ENCODE measurements at places on chromosomes 2 and 18. TPM values are rescaled to one million over a fixed set of nuclear protein-coding genes. Genes with fewer than 3 reads are reported as not detected.
A peak's percentile ranks its signal among the peaks of the same experiment; 100 is the strongest.

IGFBP2 gene
- 60.4 TPM for total RNA-seq

XDH gene
- not detected for total RNA-seq

DNAH6 gene
- total RNA-seq = not detected

MEP1B gene
- not detected for total RNA-seq

CERKL gene
- not detected for total RNA-seq

EHD3 gene
- total RNA-seq = 1.7 TPM

- peak; percentile 61 for DNase-seq
Observed at GRCh38 chr2:55923091-55923981, at the start of gene EFEMP1. TSS of gene EFEMP1 (minus strand) at chr2:55923782. CDS start at chr2:55922440, 1,342 bp downstream.

GRCh38 chr18:50409236-50409635 lies 34.4 kb downstream of the SKA1 start:
- no peak for DNase-seq

GRCh38 chr2:120539937-120540718 lies 194.2 kb downstream of the INHBB start:
- DNase-seq = no peak

DNA sequence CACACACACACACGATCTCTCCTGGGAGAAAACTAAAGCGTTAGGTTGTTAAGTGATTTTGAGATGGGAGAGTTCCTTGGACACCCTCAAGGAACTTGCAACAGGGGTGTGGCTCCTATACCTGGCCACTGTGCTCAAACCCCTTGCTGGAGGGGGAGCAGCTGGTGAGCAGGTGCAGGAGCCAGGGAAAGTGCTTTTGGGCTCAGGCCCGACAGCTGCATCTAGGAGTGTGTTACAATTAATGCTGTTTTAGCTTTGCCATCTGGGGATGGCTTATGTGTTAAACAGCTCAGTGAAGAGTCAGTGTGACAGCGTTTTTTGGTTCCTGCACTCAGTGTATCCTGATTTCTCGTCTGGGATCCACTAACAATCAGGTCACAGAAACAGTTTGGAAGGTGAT lies 510.8 kb downstream of the TRIB2 start:
- no peak for DNase-seq

- no peak for DNase-seq
Observed at GRCh38 chr18:62634458-62634857, 80.9 kb upstream of the PHLPP1 start.

- peak; percentile 90 for DNase-seq
Observed at GRCh38 chr2:127061375-127062273, 45.3 kb downstream of the BIN1 start.

- no peak for DNase-seq
Observed at GRCh38 chr2:221381928-221382488, 190.1 kb downstream of the EPHA4 start.

GRCh38 chr18:24408496-24408895 lies 10.9 kb upstream of the OSBPL1A start:
- DNase-seq = no peak

GRCh38 chr18:23063502-23063901 lies 71.8 kb upstream of the CABLES1 start:
- no peak for DNase-seq

All from pulmonary artery endothelial cell (primary cell).